NCI-H1092 (cell line): ENCODE measurements at places on chromosomes 4 and X.

DNA sequence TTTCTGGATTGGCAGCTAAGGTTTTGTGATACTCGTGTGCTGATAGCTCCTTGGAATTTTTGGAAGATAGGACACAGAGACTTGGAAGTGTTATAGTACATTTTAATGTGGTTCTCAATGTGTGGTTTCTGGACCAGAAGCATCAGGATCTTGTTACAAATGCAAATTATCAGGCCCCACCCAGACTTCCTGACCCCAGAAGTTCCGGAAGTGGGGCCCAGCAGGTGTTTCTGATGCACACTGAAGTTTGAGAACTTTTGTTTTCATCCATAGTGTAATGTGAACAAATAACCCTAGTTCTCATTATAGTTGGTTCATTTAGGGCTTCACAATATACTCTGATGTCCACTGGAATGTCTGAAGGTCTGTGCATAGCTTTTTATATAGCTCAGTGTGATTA lies 49.6 kb downstream of the LAMP2 start:
- no peak for DNase-seq

DNA sequence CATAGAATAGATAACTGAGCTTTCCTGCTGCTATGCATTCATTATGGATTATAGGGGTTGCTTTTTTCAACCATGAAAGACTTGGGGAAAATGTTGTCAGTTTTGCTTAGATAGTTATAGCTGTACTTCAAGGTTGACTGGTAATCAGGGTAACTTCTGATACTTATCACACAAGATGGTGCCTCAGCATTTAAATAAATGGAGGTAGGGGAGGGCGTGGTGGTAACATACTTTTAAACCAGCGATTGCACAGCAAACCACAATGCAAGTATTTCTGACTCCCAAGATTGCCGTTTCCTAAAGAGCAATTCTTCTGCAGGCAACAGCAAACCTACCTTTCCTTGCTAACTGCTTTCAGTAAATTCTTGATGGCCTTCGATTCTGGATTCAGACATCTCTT lies 1.3 kb downstream of the CXCL10 start:
- no peak for DNase-seq

- no peak for DNase-seq
Measured at GRCh38 chrX:103356858-103357257, 552 bp downstream of the TCEAL9 start.

DNA sequence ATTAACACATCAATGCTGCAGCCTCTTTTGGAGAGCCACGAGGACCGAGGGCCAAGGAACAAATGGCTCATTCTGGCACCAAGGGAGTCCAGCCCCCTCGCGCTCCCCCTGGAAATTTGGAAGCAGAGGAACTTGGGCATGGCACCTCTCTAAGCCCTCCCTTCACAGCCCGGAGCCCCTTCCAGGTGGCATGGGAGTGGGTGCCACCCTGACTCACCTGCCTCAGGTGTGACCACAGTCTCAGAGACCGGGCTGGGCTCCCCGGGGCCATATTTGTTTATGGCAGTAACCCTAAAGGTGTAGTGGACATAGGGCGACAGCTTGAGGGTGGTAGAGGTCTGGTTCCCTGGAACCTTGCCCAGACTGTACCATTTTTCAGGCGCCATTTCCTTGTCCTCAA lies 18.8 kb downstream of the L1CAM start:
- no peak for DNase-seq

DNA sequence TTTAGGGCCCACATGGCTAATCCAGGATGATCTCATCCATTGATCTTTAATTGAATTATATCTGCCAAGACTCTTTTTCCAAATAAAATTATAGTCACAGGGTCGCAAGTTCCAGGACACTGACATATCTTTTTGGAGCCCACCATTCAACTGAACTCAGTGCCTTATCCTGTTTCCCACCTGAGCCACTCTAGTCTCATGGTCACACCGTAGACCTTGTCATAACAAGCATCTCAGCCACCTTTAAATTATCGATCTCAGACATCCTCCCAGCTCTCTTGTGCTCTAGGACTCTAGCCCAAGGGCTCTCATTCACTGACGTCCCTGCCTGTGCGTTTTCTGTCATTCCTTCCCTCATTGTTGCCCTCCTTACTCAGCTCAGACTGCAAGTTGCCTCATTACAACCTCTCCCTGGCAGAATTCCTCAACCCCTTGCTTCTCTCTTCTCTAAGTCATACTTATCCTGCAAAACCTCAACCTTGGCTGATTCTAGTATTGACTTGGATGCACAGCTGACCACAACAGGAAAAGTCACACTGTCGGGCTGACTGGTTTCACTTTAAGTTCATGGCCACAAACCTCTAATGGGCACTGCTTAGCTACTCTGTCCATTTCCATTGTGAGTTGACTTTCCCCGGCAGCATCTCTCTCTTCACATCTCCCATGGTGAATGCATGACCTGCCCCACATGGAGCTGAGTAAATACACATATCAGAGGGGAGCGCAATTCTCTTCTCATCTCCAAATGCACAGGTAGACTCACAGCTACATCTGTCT lies 91.0 kb upstream of the TRIM2 start:
- no peak for DNase-seq

DNA sequence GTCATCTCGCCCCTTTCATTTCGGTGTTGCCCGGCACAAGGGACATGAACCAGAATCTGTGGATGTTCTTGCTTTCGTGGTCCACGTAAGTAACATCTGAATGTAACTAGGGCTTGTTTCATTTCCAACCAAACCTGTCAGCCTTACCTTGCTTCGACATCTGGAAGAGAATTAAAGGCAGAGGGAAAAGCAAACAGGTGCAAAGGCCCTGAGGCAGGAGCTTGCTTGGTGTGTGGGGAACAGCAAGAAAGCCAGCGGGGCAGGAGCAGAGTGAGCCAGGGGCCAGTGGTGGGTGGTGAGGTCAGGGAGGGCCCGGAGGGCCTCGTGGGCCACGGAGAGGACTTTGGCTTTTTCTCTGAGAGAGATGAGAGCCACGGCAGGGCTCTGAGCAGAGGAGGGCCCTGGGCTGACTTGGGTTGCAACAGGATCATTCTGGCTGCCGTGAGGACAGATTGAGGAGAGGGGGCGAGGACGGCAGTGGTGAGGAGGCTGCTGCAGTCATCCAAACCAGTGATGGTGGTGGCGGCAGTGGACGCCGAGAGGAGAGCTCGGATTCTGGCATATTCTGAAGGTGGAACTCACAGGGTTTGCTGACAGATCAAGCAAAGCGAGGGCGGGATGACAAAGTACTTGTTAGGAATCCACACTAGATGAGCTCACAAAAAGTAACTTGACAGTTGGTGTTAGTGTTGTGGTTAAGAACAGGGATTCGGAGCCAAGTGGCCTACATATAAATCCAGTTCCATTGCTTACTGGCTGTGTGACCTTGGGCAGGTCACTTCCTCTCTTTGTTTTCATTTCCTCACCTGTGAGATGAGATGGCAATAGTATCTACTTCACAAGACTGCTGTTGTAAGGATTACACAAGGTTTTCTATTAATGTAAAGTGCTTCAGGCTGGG lies 6.8 kb upstream of the WDR13 start:
- DNase-seq, result no peak
